Retina (tissue), 1 donor: ENCODE measurements at places on chromosomes 6 and 20.

- DNase-seq = peak; percentile 79
These were observed 38.2 kb downstream of the MICA start for GRCh38 chr6:31441365-31442267.

- no peak for DNase-seq
These were observed 50.8 kb upstream of the BACH2 start for GRCh38 chr6:90347411-90347851.

DNA sequence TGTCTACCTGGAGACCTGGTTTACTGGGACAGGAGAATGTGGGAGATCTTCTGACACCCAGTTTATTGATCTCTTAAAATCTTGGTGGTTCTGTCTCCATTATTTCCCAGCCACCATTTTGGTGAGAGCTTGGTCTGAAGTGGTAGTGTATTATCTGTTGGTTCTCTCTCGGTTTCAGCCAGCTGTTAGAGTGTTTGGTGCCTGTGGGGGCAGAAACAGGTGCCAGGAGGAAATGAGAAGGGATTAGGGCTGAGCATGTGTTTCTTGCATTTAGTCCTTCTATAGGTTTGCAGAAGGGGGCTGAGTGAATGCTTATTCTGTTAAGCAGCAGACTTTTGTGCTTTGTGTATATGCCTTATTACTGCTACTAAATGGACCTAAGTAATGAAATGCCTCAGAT lies 9.6 kb downstream of the JARID2 start:
- no peak for DNase-seq

DNA sequence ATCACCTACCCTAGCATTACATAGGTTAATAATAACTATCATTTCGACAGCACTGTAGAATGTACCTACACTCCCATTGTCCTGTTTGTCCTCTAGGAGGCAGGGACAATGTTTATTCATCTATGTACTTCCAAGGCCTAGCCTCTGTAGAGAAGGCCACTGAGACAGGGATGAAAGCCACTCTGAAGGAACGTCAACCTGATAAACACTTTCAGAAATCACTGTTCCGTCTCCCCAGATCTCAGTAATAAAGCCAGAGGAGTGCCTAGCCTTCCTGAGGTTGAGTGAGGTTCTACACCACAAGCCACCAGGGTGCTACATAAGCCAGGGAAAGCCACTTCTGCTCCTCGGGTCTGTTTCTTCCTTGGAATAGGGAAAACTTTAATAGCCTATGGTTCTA lies 44.8 kb downstream of the POPDC3 start:
- peak; percentile 20 for DNase-seq

- DNase-seq = no peak
These were observed 129.7 kb downstream of the PRDM13 start for GRCh38 chr6:99736302-99736701.

- DNase-seq = no peak
These were observed 64.9 kb downstream of the FNDC1 start for GRCh38 chr6:159234102-159234553.

- DNase-seq = no peak
These were observed 257.8 kb upstream of the KCNQ5 start for GRCh38 chr6:72363844-72364740.

DNA sequence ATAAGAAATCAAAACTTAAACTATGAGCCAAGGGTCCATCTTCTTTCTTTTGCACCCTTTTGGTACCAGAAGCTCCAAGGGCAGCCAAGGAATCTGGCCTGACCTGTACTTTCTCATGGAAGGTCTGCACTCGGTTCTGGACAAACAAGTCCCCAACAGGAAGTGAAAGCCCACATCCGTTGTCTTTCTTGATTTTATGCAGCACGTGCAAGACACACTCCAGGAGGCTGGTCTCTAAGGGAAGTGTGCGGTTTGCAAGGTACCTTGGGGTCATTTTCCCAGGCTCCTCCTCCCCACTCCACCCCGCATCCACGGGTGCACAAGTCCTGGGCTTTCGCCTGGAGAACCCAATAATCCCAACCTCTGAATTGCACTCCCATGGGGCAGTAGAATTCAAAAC lies 101.9 kb downstream of the NFATC2 start:
- DNase-seq = no peak

DNA sequence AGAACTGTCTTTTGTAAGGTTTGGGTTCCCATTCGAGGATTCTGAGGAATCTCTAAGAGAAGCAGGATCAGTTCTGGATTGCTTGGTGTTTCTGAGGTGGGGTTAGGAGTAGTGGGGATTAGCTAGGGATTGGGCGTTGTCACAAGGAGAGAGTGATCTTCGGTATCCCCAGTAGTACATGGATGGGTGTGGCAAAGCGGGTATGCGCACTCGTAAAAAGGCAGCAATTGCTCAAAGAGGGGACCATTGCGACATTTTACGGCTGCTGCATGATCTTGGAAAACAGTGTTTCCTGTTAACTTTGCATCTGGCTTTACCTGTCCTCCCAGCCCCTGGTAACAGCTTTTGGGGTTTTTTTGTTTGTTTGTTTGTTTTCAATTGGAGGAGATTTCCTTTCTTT lies 9.7 kb upstream of the ZSCAN9 start:
- no peak for DNase-seq

DNA sequence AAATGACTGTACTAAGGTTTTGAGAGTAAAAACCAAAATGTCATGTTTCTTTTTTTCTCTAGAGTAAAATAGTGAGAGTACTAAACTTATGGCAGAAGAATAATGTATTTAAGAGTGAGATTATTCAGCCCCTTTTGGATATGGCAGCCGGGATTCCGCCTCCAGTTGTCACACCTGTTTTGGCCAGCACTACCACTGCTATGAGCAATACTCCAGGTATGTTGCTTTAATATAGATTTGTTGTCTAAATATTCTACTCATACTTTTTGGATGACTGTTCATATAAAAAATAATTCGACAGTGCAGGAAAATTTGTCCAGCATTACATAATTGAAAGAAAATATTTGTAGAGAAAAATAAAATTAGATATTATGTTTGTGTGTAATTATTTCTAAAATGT lies 59.5 kb downstream of the SCAF8 start:
- no peak for DNase-seq

DNA sequence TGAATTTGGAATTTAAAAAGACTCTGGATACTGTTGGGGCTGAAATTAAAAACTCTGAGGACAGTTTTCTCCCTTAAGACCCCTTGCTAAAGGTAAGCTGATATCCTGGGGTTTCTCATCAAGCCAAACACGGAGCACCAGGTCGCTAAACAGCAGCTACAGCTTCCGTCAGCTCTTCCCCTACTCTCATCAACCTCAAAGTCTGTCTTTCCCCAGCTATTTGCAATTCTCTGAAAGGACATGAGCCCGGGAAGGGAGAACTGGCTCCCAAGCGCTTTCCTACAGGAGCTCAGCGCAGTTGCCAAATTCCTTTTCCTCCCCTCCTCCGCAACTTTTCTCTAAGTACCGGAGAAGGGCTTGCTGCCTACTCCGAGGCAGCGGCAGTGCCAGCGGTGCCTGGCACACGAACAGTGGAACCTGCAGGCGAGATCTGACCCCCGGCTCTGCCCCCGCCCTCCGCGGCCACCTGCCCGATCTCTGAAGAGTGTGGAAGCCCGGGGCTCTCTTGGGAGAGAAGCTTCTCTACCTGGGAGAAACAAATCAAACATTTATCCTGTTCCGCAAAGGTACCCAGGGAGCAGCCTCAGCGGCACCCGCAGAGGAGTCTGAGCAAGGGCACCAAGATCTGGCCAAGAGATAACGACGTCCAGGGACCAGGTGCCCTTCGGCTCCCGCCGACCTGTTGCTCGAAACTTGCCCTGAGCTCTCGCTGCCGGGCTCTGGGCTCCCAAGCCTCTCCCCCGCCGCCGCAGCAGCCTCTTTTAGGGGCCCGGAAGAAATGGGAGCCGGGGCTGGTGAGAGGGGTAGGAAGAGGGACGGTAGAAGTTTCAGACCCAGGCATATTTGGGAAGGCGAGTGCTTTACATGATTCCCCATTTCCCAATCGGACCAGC lies 2.2 kb downstream of the CBLN4 start:
- DNase-seq = peak; percentile 28

DNA sequence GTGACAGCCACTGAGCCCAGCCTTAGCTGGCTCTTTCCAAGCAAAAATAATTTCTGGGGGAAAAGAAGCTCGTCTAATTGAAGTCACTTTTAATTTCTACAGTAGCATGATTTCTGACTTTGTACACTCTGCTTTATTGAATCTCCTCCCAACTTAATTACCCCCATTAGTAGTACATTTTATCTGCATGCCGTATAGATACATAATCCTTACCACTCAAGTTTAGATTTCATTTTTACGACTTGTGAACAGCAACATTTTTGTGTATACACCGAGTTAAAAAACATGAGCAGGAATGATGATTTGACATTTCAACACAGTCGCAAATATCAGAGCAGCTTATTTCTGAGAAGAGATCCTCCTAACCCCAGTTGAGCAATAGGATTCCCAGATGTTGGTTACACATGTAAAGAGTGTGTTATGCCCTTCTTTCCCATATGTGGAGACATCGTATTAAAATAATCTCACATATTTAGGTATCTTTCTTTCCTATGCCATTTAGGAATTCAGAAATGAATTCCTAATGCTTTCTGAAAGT lies 127.3 kb upstream of the MTHFD1L start:
- no peak for DNase-seq

DNA sequence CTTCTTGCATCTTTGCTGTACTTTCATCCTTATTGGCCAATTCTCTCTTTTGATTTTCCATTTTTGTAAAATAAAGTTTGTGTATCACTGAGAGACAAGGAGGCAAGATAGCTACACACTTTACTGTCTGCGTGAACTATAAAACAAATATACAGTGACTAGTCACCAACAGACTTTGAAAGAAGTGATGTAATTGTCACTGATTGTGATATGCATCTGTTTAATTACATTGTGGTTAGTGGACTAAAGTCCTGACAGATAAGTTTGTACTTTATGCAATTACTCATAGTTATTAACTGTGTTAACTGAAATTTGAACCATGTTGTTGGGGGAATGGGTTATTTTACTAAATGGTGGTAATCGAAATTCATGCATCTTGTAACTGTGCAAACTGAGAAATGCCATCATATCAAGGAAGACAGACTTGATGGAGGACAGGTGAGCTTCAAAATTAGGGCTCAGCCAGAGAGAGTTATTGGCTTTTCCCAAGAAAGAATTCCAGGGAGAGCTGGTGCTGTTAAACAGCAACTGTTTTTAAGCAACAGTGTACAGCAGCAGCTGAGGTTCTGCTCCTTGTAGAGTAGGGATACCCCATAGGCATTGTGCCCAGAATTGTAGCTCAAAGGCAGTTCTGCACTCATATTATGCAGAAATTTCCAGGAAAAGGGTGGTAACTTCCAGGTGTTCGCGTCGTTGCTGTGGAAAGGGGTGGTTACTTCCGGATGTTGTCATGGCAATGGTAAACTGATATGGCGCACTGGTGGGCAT lies 62.9 kb downstream of the EFHC1 start:
- DNase-seq = no peak

DNA sequence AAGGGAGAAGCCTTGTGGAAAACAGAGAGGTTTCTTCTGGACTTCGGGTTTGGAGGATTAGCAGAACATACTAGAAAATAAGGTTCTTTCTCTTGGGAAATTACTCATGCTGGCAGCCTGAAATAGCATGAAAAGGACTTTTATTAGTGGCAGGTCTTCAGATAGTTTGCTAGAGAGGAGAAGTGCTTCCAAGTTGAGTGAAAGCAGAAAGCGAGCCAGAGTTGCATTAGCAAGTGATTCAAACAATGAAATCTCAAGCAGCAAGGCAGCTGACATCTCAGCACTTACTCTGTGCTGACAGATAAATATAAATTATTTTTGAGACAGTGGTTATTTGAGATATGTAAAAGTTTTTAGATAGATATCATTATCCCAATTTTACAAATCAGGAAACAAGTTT lies 91.9 kb downstream of the PLCB4 start:
- no peak for DNase-seq

DNA sequence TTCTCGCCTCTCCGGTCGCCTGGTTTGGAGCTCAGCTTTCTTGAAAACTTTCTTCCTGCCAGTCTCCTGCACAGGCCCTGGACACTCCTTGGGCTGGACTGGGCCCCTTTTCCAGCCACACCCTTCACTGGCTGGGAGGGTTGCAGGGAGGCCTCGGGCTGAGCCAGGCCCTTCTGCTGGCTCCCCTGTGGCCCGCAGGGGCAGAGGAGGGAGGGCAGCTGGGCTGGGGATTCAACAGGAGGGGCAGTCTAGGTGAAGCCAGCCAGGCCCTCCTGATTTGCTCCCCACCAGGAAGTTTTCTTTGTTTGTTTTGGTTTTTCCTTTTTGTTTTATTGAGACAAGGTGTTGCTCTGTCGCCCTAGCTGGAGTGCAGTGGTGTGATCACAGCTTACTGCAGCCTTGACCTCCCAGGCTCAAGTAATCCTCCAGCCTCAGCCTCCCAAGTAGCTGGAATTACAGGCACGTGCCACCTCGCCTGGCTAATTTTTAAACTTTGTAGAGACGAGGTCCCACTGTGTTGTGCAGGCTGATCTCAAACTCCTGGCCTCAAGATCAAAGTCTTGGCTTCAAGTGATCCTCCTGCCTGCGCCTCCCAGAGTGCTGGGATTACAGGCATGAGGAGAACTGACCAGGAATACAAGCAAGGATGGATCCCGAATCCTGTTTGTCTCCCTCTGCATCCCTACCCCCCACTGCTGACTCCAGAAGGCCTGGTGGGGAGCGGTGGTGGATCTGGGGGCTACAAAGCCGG lies 23.5 kb upstream of the CDH22 start:
- no peak for DNase-seq

- no peak for DNase-seq
These were observed 43.9 kb upstream of the NOL4L start for GRCh38 chr20:32628960-32629530.

DNA sequence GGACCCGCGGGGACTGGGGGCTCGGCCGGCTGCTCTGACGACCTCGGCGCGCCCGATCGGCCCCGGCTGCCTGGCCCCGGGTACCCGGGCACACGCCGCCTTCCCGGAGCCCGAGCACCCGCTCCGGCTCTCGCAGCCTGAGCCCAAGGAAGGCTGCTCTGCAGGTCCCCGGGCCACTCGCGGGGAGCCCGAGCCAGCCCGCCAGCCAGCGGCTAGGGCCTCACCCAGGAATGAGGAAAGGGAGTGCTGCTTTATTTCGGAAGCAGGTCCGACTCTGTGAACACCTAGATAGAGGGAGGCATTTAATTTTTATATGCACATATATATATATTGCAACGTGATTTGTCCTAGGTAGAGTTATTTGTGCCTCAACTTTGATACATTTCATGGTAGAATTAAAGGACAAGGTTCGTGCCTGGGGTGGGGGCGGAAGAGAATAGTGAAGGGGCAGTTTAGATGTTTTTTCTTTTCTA lies 15.5 kb downstream of the FOXA2 start:
- DNase-seq = peak; percentile 74
